ENCODE measurements at places on chromosomes 2 and 18. TPM values are rescaled to one million over a fixed set of nuclear protein-coding genes. Genes with fewer than 3 reads are reported as not detected.

Gene TUBA4A
- total RNA-seq, result 7.9 TPM

- no peak overlapping the region for H3K4me3 ChIP-seq
- no peak overlapping the region for H3K27ac ChIP-seq
- no peaks in the 10 kb centered on the region for H3K36me3 ChIP-seq
- no peak for DNase-seq
- no peaks in the 10 kb centered on the region for H3K27me3 ChIP-seq
Observed at GRCh38 chr2:43185146-43185545, 41.3 kb downstream of the ZFP36L2 start.

- peaks cover 5% of the 10 kb centered on the region for H3K4me1 ChIP-seq
- no peak overlapping the region for H3K27ac ChIP-seq
- DNase-seq, result no peak
- H3K36me3 ChIP-seq, result no peaks in the 10 kb centered on the region
- H3K27me3 ChIP-seq, result no peaks in the 10 kb centered on the region
Observed at GRCh38 chr18:56413862-56414261, 224.5 kb downstream of the TXNL1 start.

Gene TBC1D8
- 15.2 TPM for total RNA-seq

GRCh38 chr2:202831242-202832220 is 40.0 kb downstream of the ICA1L start:
- DNase-seq, result no peak
- H3K27ac ChIP-seq, result no peak overlapping the region
- H3K36me3 ChIP-seq, result no peaks in the 10 kb centered on the region

GRCh38 chr2:128805237-128805636 is 486.6 kb upstream of the HS6ST1 start:
- no peak for DNase-seq
- no peaks in the 10 kb centered on the region for H3K36me3 ChIP-seq
- no peak overlapping the region for H3K4me3 ChIP-seq
- peaks cover 37% of the 10 kb centered on the region for H3K27me3 ChIP-seq
- no peak overlapping the region for H3K27ac ChIP-seq
- no peaks in the 10 kb centered on the region for H3K4me1 ChIP-seq

DNA sequence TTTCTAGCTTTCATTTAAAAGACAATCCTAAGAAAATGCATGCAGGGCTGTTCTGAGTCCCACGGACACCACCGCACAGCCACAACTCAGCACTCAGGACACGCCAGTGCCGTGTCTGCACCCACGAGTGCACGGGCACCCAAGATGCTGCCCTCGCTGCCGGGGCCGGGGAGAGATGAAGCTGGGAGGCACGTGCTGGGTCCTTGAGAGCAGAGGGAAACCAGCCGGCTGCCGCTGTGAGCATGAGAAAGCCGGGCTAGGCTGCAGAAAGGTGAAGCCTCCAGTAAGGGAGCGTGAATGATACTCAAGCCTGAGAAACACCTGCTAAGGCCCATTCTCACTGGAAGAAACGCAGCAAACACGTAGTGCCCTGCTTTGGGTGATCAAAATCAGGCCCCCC is 4.8 kb downstream of the COPS9 start:
- H3K4me1 ChIP-seq, result peaks cover 17% of the 10 kb centered on the region
- no peak for DNase-seq
- no peak overlapping the region for H3K4me3 ChIP-seq
- H3K27me3 ChIP-seq, result no peaks in the 10 kb centered on the region
- peaks cover 40% of the 10 kb centered on the region for H3K36me3 ChIP-seq

GRCh38 chr2:186543561-186544131 is 46.2 kb upstream of the ITGAV start:
- no peaks in the 10 kb centered on the region for H3K27me3 ChIP-seq
- no peaks in the 10 kb centered on the region for H3K36me3 ChIP-seq
- no peak for DNase-seq
- H3K4me1 ChIP-seq, result peaks cover 20% of the 10 kb centered on the region
- H3K4me3 ChIP-seq, result no peak overlapping the region

- no peaks in the 10 kb centered on the region for H3K27me3 ChIP-seq
- no peaks in the 10 kb centered on the region for H3K4me1 ChIP-seq
- no peak for DNase-seq
- H3K36me3 ChIP-seq, result peaks cover 51% of the 10 kb centered on the region
Observed at GRCh38 chr2:26202981-26203490, 30.1 kb downstream of the GAREM2 start.

- peaks cover 7% of the 10 kb centered on the region for H3K27me3 ChIP-seq
- H3K36me3 ChIP-seq, result peaks cover 2% of the 10 kb centered on the region
- H3K4me1 ChIP-seq, result no peaks in the 10 kb centered on the region
- H3K4me3 ChIP-seq, result no peak overlapping the region
Observed at GRCh38 chr18:3761266-3761665, 311.3 kb downstream of the TGIF1 start.

GRCh38 chr2:237141571-237142051 is 55.9 kb downstream of the COPS8 start:
- peak; percentile 19 for DNase-seq
- no peaks in the 10 kb centered on the region for H3K27me3 ChIP-seq
- H3K27ac ChIP-seq, result peak overlapping the region; percentile 79
- peaks cover 29% of the 10 kb centered on the region for H3K4me1 ChIP-seq
- no peak overlapping the region for H3K4me3 ChIP-seq

DNA sequence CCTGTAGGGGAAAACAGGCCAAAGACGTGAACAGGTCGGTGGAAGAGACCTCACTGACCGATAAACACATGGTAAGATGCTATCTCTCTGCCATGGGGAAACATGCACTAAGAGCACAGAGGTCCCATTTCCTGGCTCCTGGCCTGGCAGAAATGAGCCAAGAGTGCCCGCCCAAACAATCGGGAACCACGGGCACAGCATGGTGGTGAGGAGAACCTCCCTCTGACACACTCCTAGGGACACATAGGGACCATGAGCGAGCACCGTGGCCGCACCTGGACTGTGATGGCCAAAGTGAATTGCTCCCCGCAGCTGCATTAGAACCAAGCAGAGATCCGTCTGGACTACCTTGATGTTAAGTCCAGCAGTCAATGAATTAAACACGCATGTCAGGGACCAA is 11.1 kb downstream of the HS6ST1 start:
- H3K4me3 ChIP-seq, result no peak overlapping the region
- no peaks in the 10 kb centered on the region for H3K27me3 ChIP-seq
- H3K4me1 ChIP-seq, result peaks cover 73% of the 10 kb centered on the region

- peaks cover 59% of the 10 kb centered on the region for H3K36me3 ChIP-seq
- no peak overlapping the region for H3K4me3 ChIP-seq
- peak overlapping the region; percentile 61 for H3K27ac ChIP-seq
- no peak for DNase-seq
- H3K27me3 ChIP-seq, result no peaks in the 10 kb centered on the region
- peaks cover 10% of the 10 kb centered on the region for H3K4me1 ChIP-seq
Observed at GRCh38 chr2:216426166-216426777, 14.0 kb downstream of the SMARCAL1 start.

Gene GPR17
- not detected for total RNA-seq

- no peak overlapping the region for H3K4me3 ChIP-seq
- DNase-seq, result no peak
- no peak overlapping the region for H3K27ac ChIP-seq
- H3K36me3 ChIP-seq, result no peaks in the 10 kb centered on the region
Observed at GRCh38 chr18:33184958-33185357, 255.6 kb downstream of the CCDC178 start.

GRCh38 chr18:62523255-62523588 is 397 bp downstream of the ZCCHC2 start:
- no peak overlapping the region for H3K4me3 ChIP-seq
- H3K36me3 ChIP-seq, result no peaks in the 10 kb centered on the region
- H3K27ac ChIP-seq, result no peak overlapping the region
- DNase-seq, result no peak

GRCh38 chr2:234996941-234997270 is 45.1 kb downstream of the SH3BP4 start:
- no peak overlapping the region for H3K4me3 ChIP-seq
- no peak for DNase-seq
- H3K4me1 ChIP-seq, result peaks cover 74% of the 10 kb centered on the region
- H3K27ac ChIP-seq, result peak overlapping the region; percentile 95
- H3K36me3 ChIP-seq, result peaks cover 22% of the 10 kb centered on the region

DNA sequence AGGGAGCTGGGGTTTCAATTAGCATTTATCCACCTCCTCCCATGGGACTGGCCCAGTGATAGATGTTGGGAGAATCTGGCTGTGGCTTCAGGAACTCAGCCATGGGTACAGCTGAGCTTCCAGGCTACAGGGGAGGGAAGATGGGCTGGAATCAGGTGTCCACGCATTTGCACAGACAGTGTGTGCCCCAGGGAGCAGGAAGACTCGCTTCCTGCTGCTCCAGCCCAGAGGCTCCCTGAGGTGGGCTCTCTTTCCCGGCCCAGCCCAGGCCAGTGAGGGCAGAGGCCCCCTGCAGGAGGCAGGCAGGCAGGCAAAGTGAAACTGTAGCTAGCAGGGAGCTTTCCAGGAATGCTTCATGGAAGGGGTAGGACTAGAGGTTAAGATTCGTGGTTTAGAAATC is 28.7 kb downstream of the DYSF start:
- H3K36me3 ChIP-seq, result peaks cover 16% of the 10 kb centered on the region
- no peaks in the 10 kb centered on the region for H3K27me3 ChIP-seq

GRCh38 chr2:27720004-27720551 is 51.4 kb upstream of the MRPL33 start:
- H3K27ac ChIP-seq, result no peak overlapping the region
- H3K4me3 ChIP-seq, result no peak overlapping the region
- H3K36me3 ChIP-seq, result no peaks in the 10 kb centered on the region
- no peaks in the 10 kb centered on the region for H3K27me3 ChIP-seq
- H3K4me1 ChIP-seq, result peaks cover 34% of the 10 kb centered on the region

DNA sequence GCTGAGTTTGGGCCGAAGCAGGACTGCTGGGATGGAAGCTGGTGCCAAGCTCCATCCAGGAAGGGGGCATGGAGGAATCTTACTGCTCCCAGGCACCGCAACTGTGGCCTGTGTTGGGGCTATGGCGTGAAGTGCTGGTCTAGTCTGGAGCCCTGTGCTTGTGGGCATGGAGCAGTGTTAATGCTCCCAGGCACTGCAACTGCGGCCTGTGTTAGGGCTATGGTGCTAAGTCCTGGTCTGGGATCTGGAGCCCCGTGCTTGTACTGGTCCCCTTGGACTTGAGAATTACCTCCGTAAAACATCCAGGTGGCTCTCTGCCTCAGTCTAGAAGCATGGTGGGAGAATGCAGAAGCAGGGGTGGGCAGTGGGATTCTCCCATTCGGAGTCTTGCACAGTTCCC is 1379.4 kb upstream of the ACVR2A start:
- no peak overlapping the region for H3K4me3 ChIP-seq
- no peaks in the 10 kb centered on the region for H3K36me3 ChIP-seq
- no peaks in the 10 kb centered on the region for H3K4me1 ChIP-seq
- H3K27me3 ChIP-seq, result peaks cover 5% of the 10 kb centered on the region
- no peak overlapping the region for H3K27ac ChIP-seq
- DNase-seq, result no peak

- peak overlapping the region; percentile 14 for H3K27ac ChIP-seq
- peak overlapping the region; percentile 64 for H3K4me3 ChIP-seq
- H3K27me3 ChIP-seq, result no peaks in the 10 kb centered on the region
- peaks cover 2% of the 10 kb centered on the region for H3K36me3 ChIP-seq
- peaks cover 8% of the 10 kb centered on the region for H3K4me1 ChIP-seq
- no peak for DNase-seq
Observed at GRCh38 chr2:155965415-155966063, 367.0 kb downstream of the NR4A2 start.

DNA sequence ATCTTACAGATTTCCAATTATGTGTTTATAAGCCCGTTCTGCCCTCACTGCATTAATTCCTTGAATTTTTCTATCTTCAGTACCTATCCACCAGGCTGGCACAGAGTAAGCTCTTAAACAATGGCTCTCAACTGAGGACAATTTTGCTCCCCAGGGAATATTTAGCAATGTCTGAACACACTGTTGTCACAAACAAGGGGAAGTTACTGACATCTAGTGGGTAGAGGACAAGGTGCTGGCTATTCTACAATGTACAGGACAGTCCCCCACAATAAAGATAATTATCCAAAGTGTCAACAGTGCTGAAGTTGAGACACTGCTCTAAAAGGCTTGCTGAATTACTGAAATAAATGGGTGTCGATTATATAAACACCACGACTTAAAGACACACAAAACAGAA is 5.0 kb downstream of the NDUFS1 start:
- H3K4me3 ChIP-seq, result no peak overlapping the region
- peaks cover 14% of the 10 kb centered on the region for H3K36me3 ChIP-seq
- H3K27me3 ChIP-seq, result no peaks in the 10 kb centered on the region

Gene TEKT4
- total RNA-seq, result not detected

- H3K4me3 ChIP-seq, result no peak overlapping the region
- H3K27me3 ChIP-seq, result no peaks in the 10 kb centered on the region
- H3K4me1 ChIP-seq, result no peaks in the 10 kb centered on the region
- no peak overlapping the region for H3K27ac ChIP-seq
Observed at GRCh38 chr18:32201948-32202672, 12.3 kb downstream of the MEP1B start.

Gene SPATS2L
- 152 TPM for total RNA-seq

Gene BCS1L
- 36.5 TPM for total RNA-seq

GRCh38 chr2:182592691-182593393 is 123.2 kb upstream of the DNAJC10 start:
- no peak for DNase-seq
- no peak overlapping the region for H3K4me3 ChIP-seq
- peak overlapping the region; percentile 40 for H3K27ac ChIP-seq

DNA sequence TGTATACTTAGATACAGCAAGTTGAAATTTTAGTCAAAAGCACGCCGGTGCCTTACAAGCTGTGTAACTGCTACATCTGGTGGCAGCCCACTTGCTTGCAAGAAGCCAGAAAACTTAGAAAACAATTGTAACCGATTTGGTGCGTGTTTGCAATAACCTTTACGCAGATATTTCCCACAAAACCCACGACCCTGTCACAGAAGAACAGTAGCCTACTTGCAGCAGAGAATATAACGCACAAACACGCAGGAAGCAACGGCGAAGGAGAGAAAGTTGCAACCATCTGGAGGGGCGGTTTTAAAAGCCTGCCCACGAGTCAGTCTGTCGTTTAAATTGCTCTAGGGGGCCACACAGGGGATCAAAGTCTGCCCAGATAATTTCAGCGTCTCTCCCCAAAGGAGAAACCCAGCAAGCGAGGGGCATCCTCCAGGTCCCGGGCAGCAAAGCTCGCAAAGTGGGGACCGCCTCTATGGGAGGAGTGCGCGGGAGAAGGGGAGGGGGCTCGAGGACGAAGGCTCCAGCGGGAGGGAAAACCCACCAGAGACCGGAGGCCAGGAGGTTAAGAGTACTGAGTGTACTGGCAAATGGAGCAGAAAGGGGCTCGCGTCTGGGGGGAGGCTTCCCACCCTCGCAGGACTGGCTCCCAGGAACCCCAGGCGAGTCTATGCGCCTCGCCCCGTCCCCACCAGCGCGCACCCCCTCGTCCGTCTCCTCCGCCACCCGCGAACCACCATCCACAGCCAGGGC is 1.1 kb downstream of the TLK1 start:
- H3K4me3 ChIP-seq, result peak overlapping the region; percentile 86
- H3K27ac ChIP-seq, result peak overlapping the region; percentile 78
- no peak for DNase-seq
- H3K36me3 ChIP-seq, result no peaks in the 10 kb centered on the region
- no peaks in the 10 kb centered on the region for H3K27me3 ChIP-seq

DNA sequence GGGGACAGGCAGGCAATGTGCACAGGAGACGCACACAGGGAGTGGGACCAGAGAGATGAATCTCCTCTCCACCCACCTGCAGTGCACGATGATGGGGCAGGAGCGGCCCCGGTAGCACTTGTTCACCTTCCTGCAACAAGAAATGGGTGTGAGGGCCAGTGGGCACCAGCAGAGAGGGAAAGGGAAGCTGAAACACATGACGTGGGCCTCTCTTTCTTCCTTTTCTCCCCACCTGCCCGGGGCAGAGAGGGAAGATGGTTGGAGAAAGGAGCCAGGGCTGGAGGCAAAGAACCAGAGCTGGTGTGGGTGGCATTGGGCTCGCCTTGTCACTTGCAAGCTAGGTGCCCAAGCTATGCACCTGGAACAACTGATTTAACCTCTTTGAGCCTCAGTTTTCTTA is 12.2 kb downstream of the DNAJB2 start:
- DNase-seq, result no peak
- H3K4me3 ChIP-seq, result no peak overlapping the region
- H3K27ac ChIP-seq, result no peak overlapping the region
- H3K27me3 ChIP-seq, result no peaks in the 10 kb centered on the region
- peaks cover 31% of the 10 kb centered on the region for H3K4me1 ChIP-seq
